ENCODE measurements at places on chromosomes 4 and X.

- DNase-seq: no peak
These were observed 29.0 kb downstream of the NKX3-2 start for GRCh38 chr4:13515268-13515667.

DNA sequence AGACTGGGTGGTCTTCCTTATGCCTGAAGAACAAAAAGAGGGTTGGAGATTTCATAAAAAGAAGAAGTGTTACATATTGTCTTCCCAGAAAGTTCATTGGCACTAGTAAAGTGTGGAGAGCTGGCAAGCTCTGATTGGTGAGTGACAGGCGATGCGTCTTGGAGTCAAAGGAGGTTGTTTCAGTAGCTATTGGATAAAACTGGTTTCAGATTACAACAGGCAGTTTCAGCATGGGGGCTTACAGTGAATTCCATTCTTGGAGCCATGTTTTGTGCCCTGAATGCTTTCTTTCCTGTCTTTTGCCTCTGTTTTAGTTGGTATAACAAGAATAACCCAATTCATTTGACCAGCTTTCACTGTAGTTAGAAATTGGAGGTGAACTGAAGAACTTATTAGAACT lies 750.5 kb downstream of the ADGRL3 start:
- DNase-seq: no peak

DNA sequence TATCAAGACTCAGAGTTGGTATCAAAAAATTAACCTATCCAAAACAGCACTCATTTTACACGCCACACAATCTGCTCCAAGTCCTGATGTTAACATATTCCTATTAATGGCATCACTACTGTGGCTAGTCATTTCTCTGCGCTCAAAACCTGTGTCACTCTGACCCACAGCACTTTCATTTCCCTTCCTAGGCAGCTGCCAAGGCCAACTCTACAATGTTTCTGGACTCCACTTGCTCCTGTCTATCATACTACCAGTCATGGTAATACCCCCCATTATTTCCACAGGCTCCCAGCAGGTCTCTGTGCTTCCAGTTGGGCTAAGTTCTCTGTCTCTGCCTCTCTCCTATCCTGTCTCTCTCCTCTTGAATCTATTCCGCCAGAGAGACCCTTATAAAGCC lies 323.6 kb downstream of the NR3C2 start:
- DNase-seq: no peak

GRCh38 chr4:19686456-19686855 lies 565.2 kb upstream of the SLIT2 start:
- DNase-seq: no peak

DNA sequence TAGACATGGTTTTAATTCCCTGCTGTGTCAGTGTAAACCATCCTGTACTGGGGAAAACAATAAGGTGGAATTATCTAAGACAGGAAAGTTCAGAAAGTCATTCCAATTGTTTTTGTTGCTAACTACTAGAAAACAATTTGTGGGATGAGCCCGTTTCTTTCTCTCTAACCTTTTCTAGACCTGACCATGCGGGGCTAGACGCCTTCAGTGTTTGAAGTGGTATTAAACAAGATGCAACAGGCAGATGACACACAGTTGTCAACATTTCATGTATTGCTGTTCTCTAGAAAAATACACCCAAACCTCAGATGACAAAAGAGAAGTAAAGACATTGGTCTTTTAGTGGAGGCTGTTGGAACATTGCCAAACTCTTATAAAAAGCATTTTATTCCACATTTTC lies 105.7 kb downstream of the FRAS1 start:
- DNase-seq: no peak

GRCh38 chr4:44415251-44415650 lies 33.4 kb downstream of the KCTD8 start:
- DNase-seq: no peak

- no peak for DNase-seq
These were observed 89.3 kb upstream of the NEIL3 start for GRCh38 chr4:177220376-177220775.

GRCh38 chr4:79935274-79935673 lies 137.8 kb downstream of the ANTXR2 start:
- DNase-seq: no peak

DNA sequence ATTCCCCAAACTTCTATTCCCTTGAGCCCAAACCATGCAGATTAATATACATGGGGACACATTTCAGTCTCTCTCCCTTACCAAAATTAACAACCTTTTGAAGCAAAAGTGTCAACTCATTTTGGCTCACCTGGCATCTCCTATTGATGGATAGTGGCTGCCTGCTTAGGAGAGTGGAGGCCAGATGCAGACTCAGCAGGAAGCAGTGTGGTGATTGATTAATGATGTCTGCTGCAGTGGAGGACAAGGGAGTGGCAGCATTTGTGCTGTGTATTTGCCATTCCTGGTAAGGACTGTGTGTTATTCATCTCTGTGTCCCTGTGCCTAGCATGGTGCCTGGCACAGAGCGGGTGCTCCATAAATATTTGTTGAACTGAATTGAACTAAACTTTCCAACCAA lies 590.1 kb downstream of the RAB28 start:
- DNase-seq: no peak

DNA sequence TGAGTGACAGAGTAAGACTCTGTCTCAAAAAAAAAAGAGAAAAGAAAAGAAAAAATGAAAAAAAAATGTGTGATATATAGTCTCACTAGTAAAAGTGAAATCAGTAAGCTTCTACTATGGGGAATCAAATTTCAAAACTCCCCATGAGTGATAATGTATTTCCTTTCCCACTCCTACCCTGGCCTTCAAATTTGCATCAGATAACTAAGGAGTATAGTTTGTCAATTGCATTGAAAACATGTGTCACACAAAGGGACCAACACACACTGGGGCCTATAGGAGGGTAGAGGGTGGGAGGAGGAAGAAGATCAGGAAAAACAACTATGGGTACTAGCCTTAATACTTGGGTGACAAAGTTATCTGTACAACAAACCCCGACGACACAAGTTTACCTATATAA lies 118.4 kb downstream of the TSPAN7 start:
- no peak for DNase-seq

GRCh38 chrX:15929194-15929593 lies 74.6 kb upstream of the AP1S2 start:
- no peak for DNase-seq

DNA sequence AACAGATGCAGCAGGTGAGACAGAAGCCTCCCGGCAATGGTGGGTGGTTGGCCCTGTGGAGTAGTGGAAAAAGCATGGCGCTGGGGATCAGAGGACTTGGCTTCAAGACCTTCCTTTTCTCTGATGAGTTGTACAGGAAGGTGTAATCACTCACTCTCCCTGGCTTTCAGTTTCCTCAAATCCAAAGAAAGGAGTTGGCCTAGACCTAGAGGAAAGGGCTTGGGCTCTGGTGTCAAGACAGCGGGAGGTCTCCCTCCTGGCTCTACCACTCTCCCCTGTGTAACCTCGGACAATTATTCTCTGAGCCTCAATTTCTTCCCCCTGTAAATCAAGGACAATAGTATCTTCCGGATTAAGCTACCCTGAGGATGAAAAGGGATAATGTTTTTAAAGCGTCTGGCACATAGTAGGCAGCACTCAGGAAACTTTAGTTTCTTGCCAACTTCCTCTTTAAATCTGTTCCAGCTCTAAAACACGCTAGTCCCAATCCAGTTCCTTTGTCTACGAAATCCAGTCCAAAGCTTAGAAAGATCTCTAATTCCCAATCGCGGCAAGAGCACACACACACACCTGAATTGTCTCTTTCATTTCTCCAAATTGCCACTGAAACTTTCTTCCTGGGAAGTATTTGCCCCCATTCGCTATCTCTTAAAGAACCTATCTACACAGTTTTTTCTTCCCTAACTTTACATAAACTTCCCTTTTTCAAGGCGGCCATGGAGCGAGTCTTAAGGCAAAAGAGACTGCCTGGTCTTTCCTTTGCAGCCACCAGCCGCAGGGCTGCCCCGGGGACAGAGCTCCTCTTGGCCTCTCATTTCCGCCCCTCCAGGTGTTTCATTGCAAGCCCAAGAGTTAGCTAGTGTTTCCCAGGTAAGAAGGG lies 29.9 kb upstream of the GPC4 start:
- DNase-seq: no peak

GRCh38 chr4:16079046-16079445 lies 4.8 kb downstream of the PROM1 start:
- DNase-seq: no peak

DNA sequence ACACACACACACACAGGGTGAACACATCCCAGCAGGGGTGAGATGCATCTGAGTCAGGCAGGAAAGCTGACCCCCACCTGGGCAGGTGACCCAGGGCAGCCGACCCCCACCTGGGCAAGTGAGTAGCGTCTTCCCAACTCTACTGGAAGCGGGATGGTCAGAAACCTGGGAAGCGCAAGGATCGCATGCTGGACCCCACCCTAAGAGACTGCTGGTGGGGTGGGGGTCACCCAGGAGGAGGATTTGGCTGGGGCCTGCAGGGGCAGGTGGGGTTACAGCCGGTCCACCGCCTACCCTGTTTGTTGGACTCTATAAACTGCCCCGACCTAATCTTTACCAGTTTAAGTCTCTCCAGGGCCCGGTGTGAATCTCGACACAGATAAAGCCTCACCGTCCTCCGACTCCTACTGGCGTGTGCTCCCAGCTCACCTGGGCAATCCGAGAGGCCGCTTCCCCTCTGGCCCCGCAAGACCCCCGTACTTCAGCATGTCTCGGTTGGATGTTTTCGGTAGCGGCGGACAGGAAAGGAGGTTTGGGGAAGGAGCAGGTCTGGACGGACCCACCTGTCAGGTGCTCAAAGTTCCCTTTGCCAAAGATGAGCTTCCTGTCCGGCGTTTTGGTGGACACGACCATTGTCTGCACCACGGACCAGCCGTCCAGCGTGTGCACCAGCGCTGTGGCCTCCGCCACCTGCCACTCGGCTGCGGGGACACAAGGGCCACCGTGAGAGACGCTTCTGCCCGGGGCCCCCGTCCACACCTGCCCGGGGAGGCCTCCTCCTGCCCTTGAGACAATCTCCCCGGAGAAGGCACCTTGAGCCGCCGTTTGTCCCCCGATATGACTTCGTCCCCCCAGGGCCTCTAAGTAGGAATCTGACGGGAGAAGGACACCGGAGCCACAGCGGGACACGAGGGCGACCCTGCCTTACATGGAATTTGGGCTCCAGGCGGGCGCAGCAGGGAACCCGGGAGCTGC lies 2.0 kb downstream of the GTPBP6 start:
- DNase-seq: no peak

DNA sequence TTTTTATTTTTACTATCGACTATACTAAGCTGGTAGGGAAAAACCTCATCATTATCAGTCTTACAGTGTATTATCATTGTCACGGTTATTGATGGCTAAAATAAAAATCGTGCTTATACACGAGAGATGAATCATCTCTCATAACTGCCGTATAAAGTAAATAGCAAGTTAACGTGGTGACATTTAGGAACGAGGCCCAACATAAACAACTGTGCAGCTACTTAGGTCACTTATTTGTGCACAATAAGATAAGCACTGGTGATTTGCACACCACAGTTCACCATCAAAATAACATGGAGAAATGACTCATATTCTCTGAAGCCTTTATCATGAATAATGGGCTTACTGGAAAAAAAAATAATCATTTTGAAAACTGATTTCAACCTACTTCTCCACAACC lies 482.0 kb upstream of the TENM3 start:
- no peak for DNase-seq

GRCh38 chr4:21083413-21083812 lies 383.2 kb downstream of the PACRGL start:
- no peak for DNase-seq

DNA sequence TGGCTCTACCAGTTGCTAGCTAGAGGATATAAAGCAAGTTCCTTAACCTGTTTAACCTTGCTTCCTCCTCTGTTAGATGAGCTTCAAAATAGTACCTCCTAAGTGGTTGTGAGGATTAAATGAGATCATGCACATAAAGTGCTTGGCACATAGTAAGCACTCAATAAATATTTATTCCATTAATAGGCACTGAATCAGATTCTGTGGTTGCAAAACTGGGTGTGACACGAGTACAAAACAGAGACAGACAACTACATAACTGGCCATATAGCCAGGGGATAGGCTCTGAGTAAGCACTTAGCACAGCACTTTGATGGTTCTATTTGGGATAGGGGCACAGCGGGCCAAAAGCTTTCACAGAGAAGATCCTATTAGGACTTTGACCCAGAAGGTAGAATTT lies 150.3 kb downstream of the RELL1 start:
- DNase-seq: no peak

DNA sequence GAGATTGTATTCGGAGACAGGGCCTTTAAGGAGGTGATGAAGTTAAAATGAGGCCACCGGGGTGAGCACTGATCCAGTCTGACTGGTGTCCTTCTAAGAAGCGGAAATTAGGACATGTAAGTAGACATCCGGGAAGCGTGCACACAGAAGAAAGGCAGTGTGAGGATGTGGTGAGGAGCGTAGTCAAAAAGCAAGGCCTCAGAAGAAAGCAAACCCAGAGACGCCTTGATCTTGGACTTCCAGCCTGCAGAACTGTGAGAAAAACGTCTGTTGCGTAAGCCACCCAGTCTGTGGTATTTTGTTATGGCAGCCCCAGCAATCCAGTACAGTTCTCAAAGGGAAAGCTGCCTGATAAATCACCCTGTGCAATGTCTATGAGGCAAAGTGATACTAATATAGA lies 153.5 kb downstream of the KCNIP4 start:
- DNase-seq: no peak

GRCh38 chr4:101596781-101597552 lies 193.6 kb upstream of the BANK1 start:
- no peak for DNase-seq

GRCh38 chr4:58560736-58561135 lies 1450.6 kb upstream of the IGFBP7 start:
- no peak for DNase-seq

DNA sequence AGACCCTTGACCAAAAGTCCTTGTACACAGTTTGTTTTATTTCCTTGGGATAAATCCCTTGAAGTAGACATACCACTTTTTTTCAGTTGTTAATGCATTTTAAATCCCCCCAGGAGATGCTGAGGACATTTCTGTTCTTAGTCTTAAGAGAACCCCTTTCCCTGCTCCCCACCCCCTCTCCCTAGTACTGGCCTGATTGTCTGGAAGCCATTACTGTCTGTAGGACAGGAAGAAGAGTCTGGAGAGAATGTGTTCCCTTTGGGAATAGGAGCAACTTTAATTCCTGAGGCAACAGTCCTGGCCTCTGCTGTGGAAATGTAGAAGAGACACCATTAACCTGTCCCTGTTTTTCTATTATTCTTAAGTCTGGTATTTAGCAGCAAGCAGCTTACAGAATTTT lies 52.3 kb upstream of the TMEM131L start:
- no peak for DNase-seq

- DNase-seq: no peak
These were observed 12.4 kb downstream of the NKX1-1 start for GRCh38 chr4:1393866-1394265.

All from COR-L47 (cell line).